Ascending aorta (tissue), 2 donors: ENCODE measurements at places on chromosomes 3 and 15.

DNA sequence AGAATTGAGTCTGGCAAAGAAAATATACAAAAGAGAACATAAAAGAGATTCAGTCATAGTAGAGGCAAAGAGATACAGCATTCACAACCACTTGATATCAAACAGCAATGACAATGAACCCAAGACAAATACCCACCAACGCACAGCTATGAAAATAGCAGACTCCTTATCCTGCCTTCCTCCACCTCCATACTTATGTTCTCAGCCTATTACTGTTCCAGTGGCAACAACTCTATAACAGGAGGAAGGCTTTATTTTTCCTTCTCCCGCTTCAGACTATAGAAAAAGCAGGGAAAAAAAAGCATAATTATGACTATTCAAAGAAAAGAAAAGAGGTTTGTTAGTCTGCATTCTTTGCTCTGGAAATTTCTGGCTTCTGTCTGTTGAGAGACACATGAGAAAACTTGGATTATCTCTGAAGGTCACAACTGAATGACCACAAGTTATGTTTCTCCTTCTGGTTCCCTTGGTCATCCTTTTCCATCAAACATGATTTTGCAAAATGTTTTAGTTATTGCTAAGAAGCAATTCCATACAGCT is 81.2 kb upstream of the PLXND1 start:
- H3K27ac ChIP-seq: no peak overlapping the region
- no peaks in the 10 kb centered on the region for H3K36me3 ChIP-seq
- H3K4me3 ChIP-seq: no peak overlapping the region
- H3K27me3 ChIP-seq: no peaks in the 10 kb centered on the region
- DNase-seq: no peak

DNA sequence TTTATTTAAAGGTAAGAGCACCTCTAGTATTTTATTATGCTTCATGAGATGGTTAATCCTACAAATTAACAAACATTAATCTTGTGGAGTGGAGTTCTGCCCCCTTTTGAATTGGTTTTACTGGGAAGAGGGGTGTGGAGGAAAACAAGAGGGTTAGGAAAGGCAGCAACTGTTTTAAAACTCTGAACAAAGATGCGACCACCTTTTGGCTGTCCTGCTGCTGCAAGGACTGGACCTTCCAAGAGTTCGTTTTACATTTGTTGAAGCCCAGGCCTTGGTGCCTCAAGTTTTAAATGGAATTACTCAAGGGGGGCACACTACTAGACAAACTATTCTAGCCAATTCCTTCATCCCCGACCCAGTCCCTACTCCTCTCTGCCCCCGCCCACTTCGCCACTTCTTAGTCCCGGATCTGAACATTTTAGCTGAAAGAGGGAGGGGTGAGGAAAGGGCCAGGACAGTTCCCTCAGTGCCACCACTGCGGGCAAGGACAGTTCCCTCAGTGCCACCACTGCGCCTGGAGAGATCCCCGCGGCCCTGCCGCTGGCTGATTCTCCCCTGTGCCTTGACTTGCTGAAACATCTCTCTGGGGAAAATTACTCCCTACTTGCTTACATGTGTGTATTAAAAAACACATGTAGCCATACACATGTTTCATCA is 11.2 kb downstream of the SOX2 start:
- no peak overlapping the region for H3K27ac ChIP-seq
- H3K27me3 ChIP-seq: peaks cover 61% of the 10 kb centered on the region
- H3K4me1 ChIP-seq: peaks cover 3% of the 10 kb centered on the region
- H3K4me3 ChIP-seq: no peak overlapping the region
- DNase-seq: no peak

- peaks cover 3% of the 10 kb centered on the region for H3K36me3 ChIP-seq
- no peak for DNase-seq
- H3K4me1 ChIP-seq: no peaks in the 10 kb centered on the region
- no peaks in the 10 kb centered on the region for H3K27me3 ChIP-seq
- H3K4me3 ChIP-seq: no peak overlapping the region
- H3K27ac ChIP-seq: no peak overlapping the region
Measured at GRCh38 chr3:112128843-112129727, 4.0 kb downstream of the GCSAM start.

DNA sequence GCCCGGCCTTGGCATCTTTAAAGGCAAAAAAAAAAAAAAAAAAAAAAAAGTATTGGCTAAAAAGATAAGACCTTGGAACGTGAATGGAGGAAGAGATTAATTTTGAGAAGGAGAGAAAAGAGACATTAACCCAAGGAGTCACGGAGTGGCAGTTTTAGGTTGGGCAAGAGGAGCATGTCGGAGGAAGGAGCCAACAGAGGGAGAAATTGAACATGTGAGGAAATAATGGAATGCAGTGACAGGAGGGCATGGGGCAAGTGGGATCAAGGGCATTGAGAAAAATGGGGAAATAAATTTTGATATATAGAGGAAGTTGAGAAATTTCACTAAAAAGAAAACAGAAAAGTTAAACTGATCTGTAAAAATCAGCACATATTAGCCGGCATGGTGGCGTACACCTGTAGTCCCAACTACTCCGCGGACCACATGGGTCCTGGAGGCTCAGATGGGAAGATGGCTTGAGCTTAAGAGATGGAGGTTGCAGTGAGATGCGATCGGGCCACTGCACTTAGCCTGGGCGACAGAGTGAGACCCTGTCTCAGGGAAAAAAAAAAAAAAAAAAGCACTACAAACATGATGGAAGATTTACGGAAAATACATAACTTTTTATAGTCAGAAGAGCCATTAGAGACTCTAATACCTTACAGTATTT is 1.2 kb downstream of the HAUS2 start:
- H3K36me3 ChIP-seq: peaks cover 5% of the 10 kb centered on the region
- no peak for DNase-seq
- peak overlapping the region; percentile 94 for H3K27ac ChIP-seq
- no peak overlapping the region for H3K4me3 ChIP-seq
- H3K27me3 ChIP-seq: no peaks in the 10 kb centered on the region
- no peaks in the 10 kb centered on the region for H3K4me1 ChIP-seq

DNA sequence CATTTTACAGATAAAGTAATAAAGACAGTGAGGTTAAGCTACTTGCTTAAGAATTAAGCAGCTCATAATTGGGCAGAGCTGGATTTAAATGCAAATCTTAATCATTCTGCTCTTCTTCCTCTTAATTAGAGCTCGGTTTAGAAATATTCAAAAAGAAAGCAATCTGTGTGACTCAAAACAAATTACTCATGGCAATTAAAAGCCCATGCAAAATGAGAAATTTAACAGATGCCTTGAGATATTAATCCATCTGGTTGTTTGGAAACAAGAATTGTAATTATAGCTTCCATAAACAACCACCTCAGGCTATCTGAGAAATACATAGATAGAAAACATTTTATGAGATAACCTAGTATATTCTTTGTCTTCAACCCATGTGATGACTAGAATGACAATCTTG is 44.2 kb upstream of the DCBLD2 start:
- H3K27me3 ChIP-seq: no peaks in the 10 kb centered on the region
- no peak overlapping the region for H3K4me3 ChIP-seq
- no peak overlapping the region for H3K27ac ChIP-seq
- H3K36me3 ChIP-seq: no peaks in the 10 kb centered on the region
- no peak for DNase-seq

- no peak overlapping the region for H3K27ac ChIP-seq
- H3K4me1 ChIP-seq: no peaks in the 10 kb centered on the region
- no peaks in the 10 kb centered on the region for H3K36me3 ChIP-seq
- H3K4me3 ChIP-seq: no peak overlapping the region
- H3K27me3 ChIP-seq: no peaks in the 10 kb centered on the region
Measured at GRCh38 chr3:193984876-193985275, 151.1 kb upstream of the HES1 start.

DNA sequence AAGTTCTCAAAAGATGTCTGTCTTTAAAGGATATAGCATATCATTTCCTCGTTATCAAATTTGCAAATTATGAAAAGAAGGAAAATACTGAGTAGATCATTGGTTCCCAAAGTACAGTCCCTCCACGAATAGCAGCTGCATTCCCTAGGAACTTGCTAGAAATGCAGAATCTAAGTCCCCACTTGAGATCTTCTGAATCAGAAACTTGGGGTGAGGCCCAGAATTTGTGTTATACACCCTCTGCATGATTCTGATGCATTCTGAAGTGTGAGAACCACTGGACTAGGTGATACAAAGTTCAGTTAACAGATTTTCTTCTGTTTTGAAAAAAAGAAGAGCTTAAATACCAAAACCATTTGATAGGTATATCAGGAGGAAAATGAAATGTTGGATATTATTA is 77.1 kb downstream of the SLC25A26 start:
- H3K36me3 ChIP-seq: no peaks in the 10 kb centered on the region
- H3K4me1 ChIP-seq: peaks cover 3% of the 10 kb centered on the region
- DNase-seq: no peak
- no peak overlapping the region for H3K4me3 ChIP-seq
- H3K27me3 ChIP-seq: no peaks in the 10 kb centered on the region
- H3K27ac ChIP-seq: no peak overlapping the region

DNA sequence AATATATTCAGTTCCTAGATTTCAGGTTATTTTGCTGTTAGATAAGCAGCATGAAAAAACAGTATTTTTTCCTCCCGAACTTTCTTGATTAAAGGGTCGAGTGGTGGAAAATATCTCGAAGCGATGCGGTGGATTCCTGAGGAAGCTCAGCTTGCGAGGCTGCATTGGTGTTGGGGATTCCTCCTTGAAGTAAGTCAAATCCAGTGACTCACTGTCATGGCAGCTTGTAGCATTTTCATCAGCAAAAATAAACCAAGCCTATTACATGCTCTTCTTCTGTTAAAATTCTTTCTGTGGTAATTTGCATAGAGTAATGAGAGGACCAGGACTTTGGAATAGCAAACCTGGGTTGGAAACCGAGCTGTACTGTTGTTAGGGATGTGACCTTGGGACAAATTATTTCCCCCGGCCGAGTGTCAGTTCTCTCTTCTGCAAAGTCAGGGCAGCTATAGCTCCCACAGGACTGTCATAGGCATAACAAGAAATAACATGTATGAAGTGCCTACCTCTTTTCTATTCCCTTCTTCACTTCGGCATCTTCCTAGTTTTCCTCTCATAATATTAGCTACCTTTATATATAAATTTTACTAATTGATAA is 75.6 kb downstream of the UBP1 start:
- no peaks in the 10 kb centered on the region for H3K4me1 ChIP-seq
- H3K4me3 ChIP-seq: no peak overlapping the region
- H3K27me3 ChIP-seq: no peaks in the 10 kb centered on the region
- H3K27ac ChIP-seq: no peak overlapping the region

DNA sequence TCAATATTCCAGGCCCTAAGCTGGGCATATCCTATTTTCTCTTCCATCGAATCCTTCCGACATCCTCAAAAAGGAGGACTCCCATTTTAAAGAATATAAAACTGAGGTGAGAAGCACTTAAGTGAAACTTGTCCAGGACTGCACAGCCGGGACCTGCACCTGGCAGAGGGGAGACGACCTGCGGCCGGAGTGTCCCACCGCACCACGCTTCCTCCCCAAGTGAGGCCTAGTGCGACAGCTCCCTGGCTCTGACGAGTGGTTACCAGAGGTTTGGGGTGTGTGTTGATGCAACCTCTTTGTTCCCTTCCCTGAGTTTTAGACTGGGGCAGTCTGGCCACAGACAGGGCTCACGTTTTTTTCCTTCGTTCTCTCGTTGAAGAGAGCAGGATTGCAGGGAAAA is 24.9 kb upstream of the ATP2B2 start:
- no peaks in the 10 kb centered on the region for H3K4me1 ChIP-seq
- H3K27ac ChIP-seq: no peak overlapping the region
- H3K27me3 ChIP-seq: no peaks in the 10 kb centered on the region
- H3K36me3 ChIP-seq: no peaks in the 10 kb centered on the region

DNA sequence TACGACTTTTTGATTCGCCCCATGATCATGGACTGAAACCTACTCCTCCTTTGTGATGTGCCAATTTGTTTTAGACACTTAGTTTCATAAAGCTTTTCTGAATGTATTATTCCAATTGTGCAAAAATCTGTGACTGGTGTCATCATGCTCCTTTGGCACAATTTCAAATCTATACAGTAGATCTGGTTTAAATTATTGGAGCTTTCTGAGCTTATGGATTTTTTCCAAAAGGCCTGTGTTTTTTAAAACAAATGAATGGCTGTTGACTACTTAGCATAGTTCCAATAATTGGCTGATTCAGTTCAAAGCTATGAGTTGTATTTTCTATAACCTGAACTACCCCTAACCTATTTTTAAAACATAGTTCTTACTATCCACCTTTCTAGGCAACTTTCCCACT is 282.7 kb downstream of the CNTN3 start:
- DNase-seq: no peak
- no peak overlapping the region for H3K27ac ChIP-seq
- peaks cover 2% of the 10 kb centered on the region for H3K36me3 ChIP-seq
- H3K4me1 ChIP-seq: no peaks in the 10 kb centered on the region
- no peak overlapping the region for H3K4me3 ChIP-seq

DNA sequence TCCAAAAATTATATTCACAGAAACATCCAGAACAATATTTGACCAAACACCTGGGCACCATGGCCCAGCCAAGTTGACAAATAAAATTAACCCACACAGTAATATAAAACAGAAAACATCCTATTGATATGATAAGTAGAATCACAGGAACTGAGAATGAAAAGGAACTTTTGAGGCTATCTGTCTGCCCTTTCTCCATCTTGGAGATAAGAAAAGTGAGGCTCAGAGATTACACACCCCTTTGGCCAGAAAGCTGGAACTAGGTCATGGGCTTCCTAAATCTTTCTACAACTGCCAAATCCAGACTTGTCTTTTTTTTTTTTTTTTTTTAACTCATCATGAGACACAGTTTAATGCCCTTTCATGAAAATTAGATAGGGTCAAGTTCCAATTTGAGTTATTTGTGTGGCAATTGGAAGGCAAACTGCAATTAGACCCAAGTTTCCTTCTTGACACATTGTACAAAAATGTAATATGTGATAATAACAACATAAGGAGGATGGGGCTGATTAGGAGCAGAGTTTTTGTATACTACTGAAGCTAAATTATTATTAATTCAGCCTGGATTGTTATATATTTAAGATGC is 137.2 kb downstream of the RPL22L1 start:
- H3K4me1 ChIP-seq: no peaks in the 10 kb centered on the region
- H3K27ac ChIP-seq: no peak overlapping the region
- no peak for DNase-seq
- H3K36me3 ChIP-seq: no peaks in the 10 kb centered on the region
- no peaks in the 10 kb centered on the region for H3K27me3 ChIP-seq
- no peak overlapping the region for H3K4me3 ChIP-seq

GRCh38 chr3:28907616-28908015 is 373.3 kb upstream of the RBMS3 start:
- DNase-seq: no peak
- H3K4me3 ChIP-seq: no peak overlapping the region
- no peak overlapping the region for H3K27ac ChIP-seq
- H3K36me3 ChIP-seq: no peaks in the 10 kb centered on the region

DNA sequence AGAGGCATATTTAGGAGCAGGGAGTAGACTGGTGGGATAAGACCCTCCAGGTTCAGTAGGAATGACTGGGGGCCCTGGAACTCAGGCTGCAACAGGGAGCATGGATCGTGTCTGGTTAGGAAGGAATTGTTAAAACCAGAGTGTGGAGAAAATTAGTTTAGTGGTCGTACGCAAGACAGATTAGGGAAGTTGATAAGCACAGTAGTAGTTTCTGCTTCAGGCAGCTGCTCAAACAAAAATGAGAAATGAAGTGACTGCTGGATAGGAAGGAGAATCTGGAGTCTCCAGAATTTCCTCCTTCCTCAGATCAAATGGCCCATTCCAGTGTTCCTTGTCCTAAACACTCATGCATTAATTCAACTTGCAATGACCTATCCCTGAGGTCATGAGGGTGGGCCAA is 11.2 kb downstream of the MYD88 start:
- H3K27ac ChIP-seq: no peak overlapping the region
- DNase-seq: no peak
- no peaks in the 10 kb centered on the region for H3K36me3 ChIP-seq
- no peak overlapping the region for H3K4me3 ChIP-seq

GRCh38 chr15:62809115-62809967 is 233.2 kb upstream of the TPM1 start:
- H3K36me3 ChIP-seq: peaks cover 73% of the 10 kb centered on the region
- H3K27ac ChIP-seq: no peak overlapping the region
- H3K4me3 ChIP-seq: no peak overlapping the region
